ENCODE measurements at places on chromosomes 12 and 14.

DNA sequence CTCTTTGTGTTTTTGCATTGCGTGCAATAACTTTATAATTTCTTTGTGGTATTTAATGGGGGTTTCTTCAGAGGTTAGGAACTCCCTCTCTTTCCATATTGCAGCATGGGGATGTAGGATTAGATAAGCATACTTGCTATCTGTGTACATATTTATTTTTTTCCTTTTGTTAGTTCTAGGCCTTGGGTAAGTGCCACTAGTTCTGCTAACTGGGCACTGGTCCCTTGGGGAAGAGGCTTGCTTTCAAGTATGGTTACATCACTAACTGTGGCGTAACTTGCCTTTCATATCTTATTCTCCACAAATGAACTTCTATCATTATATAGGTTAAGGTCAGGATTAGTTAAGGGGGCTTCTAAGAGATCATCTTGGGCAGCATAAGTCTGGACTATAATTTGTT is 31.5 kb upstream of the SLCO1B3 start:
- no peak for DNase-seq

DNA sequence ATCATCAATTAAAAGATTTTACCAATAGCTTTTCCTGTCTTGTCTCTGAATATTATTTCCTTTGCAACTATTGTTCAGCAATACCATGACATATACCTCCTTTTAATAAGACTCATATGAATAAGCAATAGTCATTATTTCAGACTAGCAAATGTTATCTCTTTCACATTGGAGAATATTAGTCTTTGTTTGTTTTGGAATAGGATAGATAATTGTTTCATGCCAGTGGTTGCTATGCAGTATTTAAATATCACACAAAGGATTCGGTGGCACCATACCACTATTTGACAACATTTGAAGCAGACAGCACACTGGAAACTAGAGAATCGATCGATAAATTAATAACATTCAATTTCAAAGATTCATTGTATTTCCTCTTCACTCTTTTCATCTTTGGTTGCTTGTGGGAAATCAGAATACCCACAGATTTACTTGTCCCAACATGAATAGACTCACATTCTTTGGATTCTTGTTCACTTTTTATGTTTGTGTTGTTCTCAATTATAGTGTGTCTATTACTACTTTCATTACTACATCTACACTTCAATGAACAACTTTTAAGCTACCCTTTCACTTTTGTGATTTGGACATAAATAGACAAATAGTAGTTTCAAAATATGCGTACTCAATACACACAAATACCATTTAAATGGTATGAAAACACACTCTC is 42.7 kb upstream of the TBPL2 start:
- no peak for DNase-seq

DNA sequence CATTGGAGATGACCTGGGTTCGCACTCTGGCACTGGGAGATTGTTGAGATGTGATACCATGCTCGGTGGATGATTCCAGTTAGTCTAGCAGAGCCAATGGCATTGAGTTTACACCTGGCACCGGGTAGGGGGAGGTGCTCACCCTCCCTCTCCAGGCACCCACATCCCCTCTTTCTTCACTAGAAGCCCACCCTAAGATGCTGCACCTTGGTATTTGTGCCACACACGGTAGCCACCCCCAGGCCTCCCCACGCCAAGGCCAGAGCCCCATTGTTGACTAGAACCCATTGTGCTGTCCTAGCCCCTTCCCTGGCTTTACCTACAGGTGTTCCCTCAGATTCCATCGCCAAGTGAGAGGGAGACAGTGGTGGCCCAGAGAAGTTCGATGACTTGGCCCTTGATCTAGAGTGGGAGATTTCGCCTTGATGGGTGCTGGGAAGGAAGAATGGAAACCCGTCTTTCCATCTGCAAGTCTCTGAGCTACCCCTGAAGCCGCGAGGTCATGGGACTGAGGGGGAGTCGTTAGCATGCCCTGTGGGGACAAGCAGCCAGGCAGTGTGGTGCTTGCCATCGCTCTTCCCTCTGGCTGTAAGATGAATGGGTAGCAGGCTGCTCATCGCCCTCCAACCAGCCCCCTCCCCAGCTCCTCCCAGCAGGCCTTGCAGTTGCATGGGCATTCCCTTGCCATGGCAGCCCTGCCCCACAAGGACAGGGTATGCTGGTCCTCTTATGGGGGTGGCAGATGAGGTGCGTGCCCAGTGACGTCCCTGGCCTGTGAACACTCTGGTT is 8.7 kb downstream of the CCND2 start:
- DNase-seq, result no peak

DNA sequence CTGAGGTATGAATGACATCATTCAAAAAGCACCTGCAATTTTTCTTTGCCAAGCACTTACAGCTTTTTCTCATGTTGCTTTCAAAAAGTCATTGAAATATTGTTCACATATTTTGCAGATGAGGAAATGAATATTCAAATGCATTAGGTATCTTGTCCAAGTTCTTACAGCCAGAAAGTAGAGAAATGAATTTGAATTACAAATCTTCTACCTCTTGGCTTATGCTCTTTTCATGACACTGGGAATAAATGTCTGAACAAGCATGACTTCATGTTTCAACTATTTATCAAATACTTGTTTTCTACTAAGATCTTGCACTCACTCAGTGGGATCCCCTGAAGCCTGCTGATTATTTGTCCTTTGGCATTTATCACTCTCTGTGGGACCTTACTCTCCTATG is 267.2 kb upstream of the BTG1 start:
- DNase-seq, result no peak

DNA sequence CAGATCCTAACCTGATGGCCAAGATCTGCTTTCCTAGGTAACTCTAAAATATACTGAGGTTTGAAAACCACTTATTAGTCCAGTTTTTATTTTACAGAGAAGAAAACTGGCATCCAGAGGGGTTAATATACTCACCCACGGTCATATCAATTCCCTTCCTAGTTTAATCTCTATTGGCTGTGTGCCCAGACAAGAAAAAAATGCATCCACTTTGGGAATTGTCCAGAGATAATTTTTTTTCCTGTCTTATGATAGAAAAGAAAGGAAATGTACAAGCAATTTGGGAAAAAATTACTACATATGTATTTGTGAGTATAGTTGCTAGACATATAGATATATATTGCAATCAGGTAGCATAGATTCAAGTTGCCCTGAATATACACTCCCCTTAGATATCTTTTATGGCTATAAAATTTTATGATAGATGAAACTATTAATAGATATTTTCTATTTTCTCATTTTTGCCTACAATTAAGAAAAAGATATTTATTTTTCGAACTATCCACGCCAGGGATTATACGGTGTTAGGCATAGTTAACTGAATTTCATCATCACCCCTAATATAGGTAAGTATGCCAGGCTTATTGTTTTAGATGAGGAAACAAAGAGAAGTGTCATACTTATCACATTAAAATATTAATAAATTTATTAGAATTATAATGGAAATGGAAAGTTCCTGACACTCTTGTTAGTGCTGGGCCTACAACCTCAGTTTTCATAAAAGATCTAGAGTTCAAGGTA is 100.5 kb upstream of the SLC38A2 start:
- no peak for DNase-seq

DNA sequence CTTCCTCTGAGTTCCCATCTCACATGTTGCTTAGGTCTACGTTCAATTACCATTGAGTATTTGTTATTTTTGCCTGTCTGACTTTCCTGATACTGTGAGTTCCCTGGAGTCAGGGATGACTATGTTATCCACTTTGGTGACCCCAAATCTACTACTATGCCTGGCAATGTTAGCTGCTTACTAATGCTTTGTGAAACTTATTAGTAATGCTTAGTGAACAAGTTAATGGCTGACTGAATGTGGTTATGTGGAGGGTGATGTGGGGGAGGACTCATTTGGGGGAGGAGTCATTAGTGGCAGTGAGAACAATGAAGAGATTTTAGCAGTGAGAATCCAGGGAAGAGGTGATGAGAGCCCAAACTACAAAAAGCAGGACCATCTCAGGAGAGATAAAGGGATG is 121.6 kb downstream of the KTN1 start:
- no peak for DNase-seq

DNA sequence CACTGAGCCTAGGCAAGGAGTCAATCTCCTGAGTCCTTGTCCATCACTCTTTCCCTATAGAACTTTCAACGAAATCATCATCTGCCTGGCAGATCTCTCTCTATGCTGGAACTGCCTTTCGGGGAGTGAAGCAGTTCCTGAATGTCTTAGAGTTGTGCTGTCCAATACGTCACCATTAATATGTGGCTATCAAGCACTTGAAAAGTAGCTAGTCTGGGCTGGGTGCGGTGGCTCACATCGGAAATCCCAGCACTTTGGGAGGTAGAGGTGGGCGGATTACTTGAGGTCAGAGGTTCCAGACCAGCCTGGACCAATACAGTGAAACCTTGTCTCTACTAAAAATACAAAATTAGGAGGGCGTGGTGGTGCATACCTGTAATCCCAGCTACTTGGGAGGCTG is 35.1 kb downstream of the NRDE2 start:
- peak; percentile 61 for DNase-seq

- DNase-seq, result no peak
Observed at GRCh38 chr12:109735051-109735521, 21.5 kb downstream of the FAM222A start.

- no peak for DNase-seq
Observed at GRCh38 chr12:48175613-48176416, 7.6 kb upstream of the CCDC184 start.

GRCh38 chr14:76810525-76810924 is 2.2 kb downstream of the ANGEL1 start:
- no peak for DNase-seq

GRCh38 chr12:110073049-110073831 is 24.9 kb upstream of the C12orf76 start:
- DNase-seq, result no peak

DNA sequence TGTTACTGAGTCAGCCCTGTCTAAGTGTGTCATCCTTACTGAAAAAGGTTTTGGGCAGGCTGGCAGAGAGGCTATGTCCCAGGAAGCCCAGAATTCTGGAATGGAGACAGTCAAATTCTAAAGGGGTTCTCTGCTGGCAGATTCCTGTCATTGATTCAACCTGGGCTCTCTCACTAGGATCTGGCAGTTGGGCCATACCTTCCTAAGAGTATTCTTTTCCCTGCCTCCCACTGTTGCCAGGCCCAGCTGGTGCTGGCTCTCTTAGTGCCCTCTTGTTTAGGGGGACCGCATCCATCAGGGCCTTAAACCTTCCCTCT is 85.0 kb upstream of the EGLN3 start:
- no peak for DNase-seq

- no peak for DNase-seq
Observed at GRCh38 chr12:27818401-27818918, 38.4 kb upstream of the MANSC4 start.

GRCh38 chr12:22525426-22525825 is 18.9 kb downstream of the C2CD5 start:
- no peak for DNase-seq

GRCh38 chr14:36510078-36510799 is 9.8 kb downstream of the NKX2-1 start:
- DNase-seq, result no peak

- no peak for DNase-seq
Observed at GRCh38 chr12:25812295-25812694, 146.2 kb upstream of the RASSF8 start.

- DNase-seq, result no peak
Observed at GRCh38 chr12:78951803-78952551, 87.4 kb downstream of the SYT1 start.

GRCh38 chr12:92462527-92462926 is 240.3 kb upstream of the PLEKHG7 start:
- no peak for DNase-seq

DNA sequence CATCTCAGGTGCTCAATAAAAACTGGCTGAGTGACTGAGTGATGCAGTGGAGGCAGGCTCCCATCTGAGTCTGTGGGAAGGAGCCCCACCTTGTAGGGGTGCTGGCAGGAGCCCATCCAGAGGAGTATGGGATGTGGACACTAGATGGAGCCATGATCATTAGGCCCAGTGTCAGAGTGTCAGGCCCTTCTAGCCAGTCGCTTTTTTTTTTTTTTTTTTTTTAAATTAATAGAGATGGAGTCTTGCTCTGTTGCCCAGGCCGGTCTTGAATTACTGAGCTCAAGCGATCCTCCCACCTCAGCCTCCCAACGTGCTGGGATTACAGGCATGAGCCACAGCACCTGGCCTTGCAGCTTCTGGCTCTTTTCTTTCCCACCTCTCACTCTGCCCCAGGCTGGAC is 11.5 kb downstream of the RITA1 start:
- peak; percentile 67 for DNase-seq

DNA sequence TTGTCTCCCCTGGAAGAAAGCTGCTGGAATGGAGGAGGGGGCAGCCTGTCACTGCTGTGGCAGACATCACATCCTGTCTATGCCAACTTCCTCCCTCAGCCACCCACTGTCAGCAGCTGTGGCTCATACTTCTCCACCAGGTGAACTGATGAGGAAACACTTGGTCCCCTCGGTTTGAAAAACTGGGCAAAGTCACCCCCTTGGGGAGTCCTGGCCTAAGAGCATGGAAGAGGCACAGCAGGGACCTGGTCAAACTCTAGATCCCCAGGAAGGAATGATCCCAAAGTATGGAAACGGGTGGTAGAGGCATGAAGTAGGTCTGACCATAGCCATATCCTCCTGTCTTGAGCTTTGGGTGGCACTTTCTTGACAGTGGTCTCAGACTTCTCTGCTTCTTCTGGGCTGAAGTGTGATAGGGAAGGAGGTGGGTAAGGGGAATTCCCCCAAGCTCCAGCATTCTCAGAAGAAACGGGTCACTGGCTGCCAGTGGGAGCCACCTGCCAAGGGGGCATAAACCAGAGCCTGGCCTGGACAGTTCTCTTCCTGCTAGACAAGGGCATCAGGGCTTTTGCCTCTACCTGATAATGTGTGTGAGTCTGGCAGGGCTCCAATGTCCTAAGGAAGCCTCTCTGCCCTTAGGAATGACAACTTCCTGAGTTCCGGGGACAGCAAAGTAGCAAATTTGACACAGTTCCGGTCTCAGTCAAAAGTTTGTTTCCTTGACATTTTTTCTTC is 36.0 kb downstream of the FMNL3 start:
- DNase-seq, result peak; percentile 55

GRCh38 chr12:94689002-94689645 is 38.8 kb upstream of the TMCC3 start:
- DNase-seq, result peak; percentile 79

DNA sequence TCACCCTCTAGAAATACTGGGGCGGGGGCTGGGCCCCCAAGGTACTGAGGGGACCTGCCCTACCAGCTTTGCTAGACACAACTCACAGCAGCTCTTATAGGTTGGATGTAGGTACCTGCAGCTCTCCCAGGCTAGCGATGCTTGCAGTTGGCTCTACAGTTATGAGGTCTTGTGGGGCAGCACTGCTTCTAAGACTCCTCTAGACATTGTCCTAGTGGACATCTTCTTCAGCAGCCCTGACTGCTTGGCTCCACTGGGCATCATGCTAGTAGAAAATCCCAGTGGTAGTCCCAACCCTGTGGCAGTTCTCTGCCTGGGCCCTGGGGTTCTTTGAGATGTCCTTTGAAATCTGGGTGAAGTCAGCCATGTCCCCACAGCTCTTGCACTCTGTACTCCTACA is 419.3 kb upstream of the SEL1L start:
- no peak for DNase-seq

- DNase-seq, result peak; percentile 55
Observed at GRCh38 chr12:51307655-51308593, 16.1 kb downstream of the BIN2 start.

GRCh38 chr14:81311778-81312177 is 88.3 kb downstream of the STON2 start:
- DNase-seq, result peak; percentile 44

GRCh38 chr12:19885093-19885812 is 446.0 kb downstream of the AEBP2 start:
- no peak for DNase-seq

- no peak for DNase-seq
Observed at GRCh38 chr12:96083020-96083719, 47.8 kb upstream of the LTA4H start.

- DNase-seq, result peak; percentile 96
Observed at GRCh38 chr12:110600254-110600653, 13.7 kb upstream of the TCTN1 start.

Data from inflammatory macrophage treated with lipopolysaccharide for 1 hour (primary cell).